ENCODE measurements at places on chromosomes 3 and 15.
A peak's percentile ranks its signal among the peaks of the same experiment; 100 is the strongest.

DNA sequence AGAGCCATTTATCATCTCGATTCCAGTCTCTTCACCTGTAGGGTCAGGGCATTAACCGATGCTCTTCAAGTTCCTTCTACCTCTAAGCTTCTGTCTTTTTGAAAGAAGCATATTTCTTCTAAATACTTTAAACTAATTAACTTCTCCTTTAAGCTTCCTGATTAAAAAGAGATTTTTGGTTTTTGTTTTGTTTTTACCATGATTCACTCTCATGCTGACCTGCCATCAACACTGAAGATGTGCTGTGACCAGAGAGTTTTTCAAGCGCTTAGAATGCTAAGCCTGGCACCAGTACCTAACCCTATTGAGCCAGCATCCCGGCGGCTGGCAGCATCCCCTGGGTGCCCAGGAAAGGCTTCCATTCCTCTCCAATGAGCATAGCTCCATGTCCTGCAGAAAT is 89.3 kb downstream of the FOXP1 start:
- no peak overlapping the region for H3K4me3 ChIP-seq
- DNase-seq: no peak
- peaks cover 51% of the 10 kb centered on the region for H3K4me1 ChIP-seq
- H3K27ac ChIP-seq: no peak overlapping the region
- H3K36me3 ChIP-seq: peaks cover 30% of the 10 kb centered on the region

GRCh38 chr3:63980830-63981498 is 42.3 kb downstream of the PSMD6 start:
- no peak for DNase-seq
- H3K4me3 ChIP-seq: no peak overlapping the region
- no peaks in the 10 kb centered on the region for H3K4me1 ChIP-seq
- H3K27me3 ChIP-seq: no peaks in the 10 kb centered on the region
- no peak overlapping the region for H3K27ac ChIP-seq
- H3K36me3 ChIP-seq: peaks cover 13% of the 10 kb centered on the region

GRCh38 chr15:59764775-59765174 is 75.7 kb upstream of the BNIP2 start:
- no peaks in the 10 kb centered on the region for H3K27me3 ChIP-seq
- peaks cover 16% of the 10 kb centered on the region for H3K4me1 ChIP-seq
- no peak overlapping the region for H3K4me3 ChIP-seq

- no peaks in the 10 kb centered on the region for H3K36me3 ChIP-seq
- H3K4me3 ChIP-seq: no peak overlapping the region
- H3K4me1 ChIP-seq: peaks cover 88% of the 10 kb centered on the region
- peak overlapping the region; percentile 37 for H3K27ac ChIP-seq
- DNase-seq: no peak
Measured at GRCh38 chr15:67138891-67139855, 73.8 kb downstream of the SMAD3 start.

Measured in WTC11 (cell line).